Dorsolateral prefrontal cortex (tissue), 122 donors: ENCODE measurements at places on chromosomes 5 and 9. TPM values are rescaled to one million over a fixed set of nuclear protein-coding genes. Genes with fewer than 3 reads are reported as not detected.

- no peak for DNase-seq
Measured at GRCh38 chr5:136055612-136056309, 27.0 kb downstream of the TGFBI start.

LCN12 gene
- total RNA-seq: 18.7 TPM

PAEP gene
- not detected for total RNA-seq

GRCh38 chr9:101027236-101027635, 1.3 kb upstream of the PLPPR1 start:
- DNase-seq: no peak

DRD1 gene
- 11.3 TPM for total RNA-seq

GRCh38 chr9:128550770-128551656, 1.4 kb upstream of the SPTAN1 start:
- peak; percentile 60 for DNase-seq

DNA sequence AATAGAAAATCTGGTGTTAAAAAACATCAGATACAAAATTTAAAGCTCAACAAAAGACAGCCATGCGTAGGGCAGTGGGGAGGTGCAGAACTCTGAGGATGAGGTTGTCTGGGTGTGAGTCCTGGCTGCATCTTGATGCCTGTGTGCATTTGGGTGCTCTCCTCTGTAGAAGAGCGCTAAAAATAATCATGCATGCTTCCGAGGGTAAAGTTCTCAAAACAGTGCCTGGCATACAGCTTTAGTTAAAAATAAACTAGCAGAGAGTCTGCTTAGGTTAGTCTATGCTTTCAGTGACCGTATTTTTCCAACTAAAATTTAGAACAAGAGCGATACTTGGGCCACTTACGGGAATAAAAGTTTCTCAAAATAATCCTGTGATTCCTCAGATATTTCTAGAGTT, 55.5 kb upstream of the SPATA31C2 start:
- no peak for DNase-seq

DNA sequence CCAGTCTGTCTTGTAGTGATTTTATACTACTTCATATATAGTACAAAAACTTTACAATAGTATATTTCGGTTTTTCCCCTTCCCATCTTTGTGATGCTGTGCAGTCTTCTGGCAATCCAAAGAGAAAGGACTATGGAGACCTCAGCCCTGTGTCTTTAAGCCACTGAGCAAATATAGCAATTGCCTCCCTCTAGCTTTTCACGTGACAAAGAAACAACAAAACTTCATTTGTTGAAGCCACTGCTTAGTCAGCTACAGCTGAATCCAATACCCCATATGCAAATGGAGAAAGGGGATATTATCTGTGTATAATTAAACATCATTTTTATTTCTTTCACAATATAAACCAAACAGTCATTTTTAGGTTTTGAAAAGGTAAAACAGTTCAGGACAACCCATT, 142.8 kb upstream of the STK32A start:
- DNase-seq: no peak

DNA sequence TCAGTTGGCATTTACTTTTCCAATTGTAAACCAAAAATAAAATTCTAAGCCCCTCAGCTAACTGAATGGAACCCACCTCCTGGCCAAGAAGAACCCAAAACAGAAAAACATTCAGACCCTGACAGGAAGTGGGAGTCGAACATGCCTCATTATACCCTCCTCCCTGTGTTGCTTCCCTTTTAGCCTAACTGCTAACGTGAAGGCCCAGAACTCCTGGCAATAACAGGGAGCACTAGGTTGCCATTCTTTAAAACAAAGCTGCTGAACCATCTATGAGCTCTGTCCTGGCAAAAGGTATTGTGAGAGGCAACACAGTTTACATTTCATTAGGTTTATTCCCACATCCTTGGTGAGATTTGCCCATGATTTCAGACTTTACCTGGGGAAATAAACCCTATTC, 481.4 kb downstream of the CHSY3 start:
- DNase-seq: no peak

SNCAIP gene
- total RNA-seq: 10.6 TPM

- no peak for DNase-seq
Measured at GRCh38 chr5:39475159-39475571, 50.4 kb upstream of the DAB2 start.

DNA sequence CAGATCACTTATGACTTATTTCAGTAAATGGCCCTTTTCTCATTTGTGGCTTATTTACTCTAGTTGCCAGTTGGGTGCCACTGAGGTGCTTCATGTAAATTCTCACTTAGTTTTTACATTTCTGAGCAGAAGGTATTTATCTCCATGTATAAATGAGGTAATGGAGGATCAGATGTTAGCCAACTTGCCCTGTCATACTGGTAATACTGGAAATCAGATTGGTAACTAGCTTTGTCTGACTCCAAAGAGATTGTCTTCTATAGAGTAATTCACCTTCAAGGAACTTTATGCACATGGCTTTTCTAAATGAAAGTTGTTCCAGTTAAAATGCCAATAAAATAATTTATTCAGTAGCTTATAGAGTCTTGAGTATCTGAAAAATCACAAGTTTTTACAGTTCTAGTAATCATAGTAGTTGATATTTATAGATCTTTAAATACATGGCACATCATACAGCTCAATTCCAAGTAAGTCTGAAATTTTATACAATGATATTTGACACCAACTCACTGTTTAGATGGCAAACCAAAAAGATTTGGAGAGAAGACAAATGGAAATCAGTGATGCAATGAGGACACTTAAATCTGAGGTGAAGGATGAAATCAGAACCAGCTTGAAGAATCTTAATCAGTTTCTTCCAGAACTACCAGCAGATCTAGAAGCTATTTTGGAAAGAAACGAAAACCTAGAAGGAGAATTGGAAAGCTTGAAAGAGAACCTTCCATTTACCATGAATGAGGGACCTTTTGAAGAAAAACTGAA, 28.8 kb downstream of the RAB14 start:
- no peak for DNase-seq

- no peak for DNase-seq
Measured at GRCh38 chr9:130368631-130369103, 76.1 kb upstream of the ASS1 start.
